Suppressor macrophage (primary cell): ENCODE measurements at places on chromosomes 1 and 21.
A peak's percentile ranks its signal among the peaks of the same experiment; 100 is the strongest.

GRCh38 chr1:214824763-214825162 lies 221.8 kb downstream of the CENPF start:
- DNase-seq = no peak

GRCh38 chr1:244077473-244078220 lies 26.6 kb downstream of the ZBTB18 start:
- peak; percentile 21 for DNase-seq

DNA sequence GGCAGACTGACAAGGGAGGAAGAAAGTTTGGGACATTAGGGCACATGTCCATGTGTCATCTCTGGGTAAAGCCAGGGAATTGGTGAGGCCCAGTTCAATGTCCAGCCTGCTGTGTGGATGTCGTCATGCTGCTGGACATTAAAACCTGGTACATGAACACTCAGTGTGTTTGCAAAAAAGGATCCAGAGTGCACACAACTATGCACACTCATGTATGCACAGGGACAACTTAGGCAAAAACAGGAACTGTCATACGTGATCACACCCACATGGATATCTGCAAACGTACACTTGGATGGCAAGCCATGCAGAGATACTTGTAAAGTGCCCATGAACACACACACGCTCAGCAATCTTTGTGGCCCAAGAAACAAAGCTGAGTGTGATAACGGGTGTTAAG lies 47.9 kb upstream of the NEK2 start:
- peak; percentile 46 for DNase-seq

- DNase-seq = no peak
These were observed 43.0 kb downstream of the ITGB3BP start for GRCh38 chr1:63480057-63480456.

- DNase-seq = no peak
These were observed 96.9 kb upstream of the TARDBP start for GRCh38 chr1:10915594-10915993.

GRCh38 chr1:7595336-7595735 lies 175.8 kb upstream of the VAMP3 start:
- no peak for DNase-seq

DNA sequence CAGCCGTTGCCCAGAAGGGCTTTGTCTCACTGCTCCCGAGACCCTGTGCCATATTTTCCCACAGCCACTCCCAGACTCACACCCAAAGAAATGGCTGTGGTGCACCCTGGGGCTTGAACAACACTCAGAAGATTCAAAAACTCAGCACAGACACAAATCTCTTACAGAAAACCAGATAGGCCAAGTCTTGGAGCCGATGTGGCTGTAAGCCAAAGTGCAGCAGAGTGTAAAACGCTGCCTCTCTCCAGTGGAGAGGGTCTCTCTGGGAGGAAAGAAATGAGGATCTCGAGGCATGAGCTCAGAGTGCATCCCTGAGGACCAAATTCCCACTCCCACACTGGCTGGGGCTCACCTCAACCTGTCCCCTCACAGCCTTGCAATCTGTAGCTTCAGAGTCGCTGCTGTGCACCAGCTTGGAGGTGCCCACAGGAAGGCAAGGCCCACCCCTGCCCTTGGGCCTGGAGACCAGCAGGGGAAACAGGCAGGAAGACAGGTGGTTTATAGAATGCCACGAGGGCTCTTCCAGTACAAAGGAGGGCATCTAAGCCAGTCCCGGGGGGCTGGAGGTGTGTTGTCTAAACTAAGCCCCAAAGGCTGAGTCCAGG lies 171.3 kb upstream of the AJAP1 start:
- no peak for DNase-seq

DNA sequence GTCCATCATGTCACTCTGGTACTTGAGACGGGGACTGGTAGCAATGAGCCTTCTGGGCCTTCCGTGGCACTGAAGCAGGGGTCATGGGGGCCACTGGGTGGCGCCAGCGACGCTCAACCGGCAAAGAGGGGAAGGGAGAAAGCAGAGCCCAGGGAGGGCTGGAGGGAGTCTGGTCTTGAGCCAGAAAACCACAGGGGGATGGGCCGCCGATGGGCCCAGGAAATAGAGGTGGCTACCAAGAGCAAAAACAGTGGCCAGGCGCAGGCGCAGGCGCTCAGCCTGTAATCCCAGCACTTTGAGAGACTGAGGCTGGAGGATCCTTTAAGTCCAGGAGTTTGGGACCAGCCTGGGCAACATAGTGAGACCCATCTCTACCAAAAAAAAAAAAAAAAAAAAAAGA lies 21.8 kb downstream of the EXOC8 start:
- DNase-seq = peak; percentile 76
